HepG2 (cell line): ENCODE measurements at places on chromosomes 1 and 21.

- H3K4me3 ChIP-seq: no peak overlapping the region
- no peak overlapping the region for H3K27ac ChIP-seq
- H3K36me3 ChIP-seq: no peaks in the 10 kb centered on the region
- no peaks in the 10 kb centered on the region for H3K27me3 ChIP-seq
- DNase-seq: no peak
Observed at GRCh38 chr1:230759369-230760065, 12.3 kb downstream of the CAPN9 start.

DNA sequence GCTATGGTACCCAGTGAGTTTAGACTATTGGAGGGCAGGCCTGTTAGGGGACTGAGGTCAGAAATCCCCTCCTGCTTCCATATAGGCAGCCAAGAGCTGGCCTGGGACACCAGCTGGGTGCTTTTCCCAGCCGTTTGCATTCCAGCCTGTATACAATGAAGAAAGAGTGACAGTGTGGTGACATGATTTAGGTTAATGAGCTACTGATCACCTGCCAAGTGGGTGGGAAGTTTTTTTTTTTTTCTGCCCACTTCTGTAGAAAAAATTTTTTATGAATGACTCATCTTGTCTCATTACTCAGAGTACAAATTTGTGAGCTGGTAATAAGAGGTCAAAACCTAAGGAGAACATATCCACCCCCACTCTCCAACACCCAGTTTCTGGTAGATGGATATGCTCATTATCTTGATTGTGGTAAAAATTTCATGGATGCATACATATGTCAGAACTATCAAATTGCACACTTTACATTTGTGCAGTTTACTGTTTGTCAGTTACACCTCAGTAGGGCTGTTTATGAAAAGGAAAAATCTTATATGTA, 16.4 kb upstream of the CGN start:
- no peaks in the 10 kb centered on the region for H3K36me3 ChIP-seq
- H3K27me3 ChIP-seq: no peaks in the 10 kb centered on the region
- H3K4me3 ChIP-seq: no peak overlapping the region
- no peak overlapping the region for H3K27ac ChIP-seq
- DNase-seq: peak; percentile 33

DNA sequence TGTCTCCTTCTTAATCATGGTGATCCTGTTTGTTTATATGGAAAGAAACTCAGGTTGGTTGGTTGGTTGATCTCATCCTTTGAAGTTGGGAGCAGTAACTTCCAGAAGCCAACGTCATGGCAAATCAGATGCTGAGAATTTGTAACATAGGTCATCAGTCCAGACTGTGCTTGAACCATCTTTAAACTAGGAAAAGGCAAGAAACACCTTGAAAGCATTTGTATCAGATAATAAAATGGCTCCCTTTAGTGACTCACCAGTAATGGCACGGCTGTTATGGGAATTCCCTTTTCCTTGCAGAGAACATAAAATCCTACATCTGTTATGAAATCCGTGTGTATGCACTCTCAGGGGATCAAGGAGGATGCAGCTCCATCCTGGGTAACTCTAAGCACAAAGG, 58.1 kb downstream of the SERBP1 start:
- H3K27me3 ChIP-seq: no peaks in the 10 kb centered on the region
- H3K36me3 ChIP-seq: no peaks in the 10 kb centered on the region
- no peak overlapping the region for H3K27ac ChIP-seq
- no peak overlapping the region for H3K4me3 ChIP-seq
- peaks cover 13% of the 10 kb centered on the region for H3K4me1 ChIP-seq

- no peaks in the 10 kb centered on the region for H3K36me3 ChIP-seq
- H3K4me3 ChIP-seq: no peak overlapping the region
- H3K27ac ChIP-seq: no peak overlapping the region
Observed at GRCh38 chr1:204418174-204419063, 6.8 kb upstream of the PPP1R15B start.

- H3K27ac ChIP-seq: peak overlapping the region; percentile 99
- H3K4me3 ChIP-seq: no peak overlapping the region
- peak; percentile 70 for DNase-seq
- no peaks in the 10 kb centered on the region for H3K27me3 ChIP-seq
Observed at GRCh38 chr21:44881198-44881872, 7.8 kb upstream of the PTTG1IP start.

- H3K27ac ChIP-seq: no peak overlapping the region
- peaks cover 7% of the 10 kb centered on the region for H3K36me3 ChIP-seq
- H3K4me1 ChIP-seq: peaks cover 38% of the 10 kb centered on the region
- no peaks in the 10 kb centered on the region for H3K27me3 ChIP-seq
- H3K4me3 ChIP-seq: no peak overlapping the region
- no peak for DNase-seq
Observed at GRCh38 chr21:14991957-14992356, 72.8 kb downstream of the NRIP1 start.

DNA sequence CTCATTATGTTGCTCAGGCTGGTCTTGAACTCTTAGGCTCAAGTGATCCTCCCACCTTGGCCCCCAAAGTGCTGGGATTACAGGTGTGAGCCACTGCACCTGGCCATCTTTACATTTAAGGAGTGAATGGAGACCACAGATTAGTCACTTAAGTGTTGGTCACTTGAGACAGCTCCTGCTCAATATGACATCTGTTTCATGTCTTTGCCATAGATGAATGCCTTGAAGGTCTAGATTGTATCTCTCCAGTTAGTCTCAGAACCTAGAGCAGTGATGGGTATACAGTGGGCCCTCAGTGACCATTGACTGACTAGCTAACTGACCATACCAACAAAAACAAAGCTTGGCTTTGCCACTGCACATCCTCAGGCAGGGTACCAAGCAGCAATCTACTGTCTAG, 15.3 kb downstream of the BCL9 start:
- peaks cover 5% of the 10 kb centered on the region; the same call in 1 of the 2 replicates for H3K4me1 ChIP-seq
- H3K4me3 ChIP-seq: no peak overlapping the region
- no peaks in the 10 kb centered on the region for H3K36me3 ChIP-seq
- no peaks in the 10 kb centered on the region for H3K27me3 ChIP-seq
- DNase-seq: no peak

DNA sequence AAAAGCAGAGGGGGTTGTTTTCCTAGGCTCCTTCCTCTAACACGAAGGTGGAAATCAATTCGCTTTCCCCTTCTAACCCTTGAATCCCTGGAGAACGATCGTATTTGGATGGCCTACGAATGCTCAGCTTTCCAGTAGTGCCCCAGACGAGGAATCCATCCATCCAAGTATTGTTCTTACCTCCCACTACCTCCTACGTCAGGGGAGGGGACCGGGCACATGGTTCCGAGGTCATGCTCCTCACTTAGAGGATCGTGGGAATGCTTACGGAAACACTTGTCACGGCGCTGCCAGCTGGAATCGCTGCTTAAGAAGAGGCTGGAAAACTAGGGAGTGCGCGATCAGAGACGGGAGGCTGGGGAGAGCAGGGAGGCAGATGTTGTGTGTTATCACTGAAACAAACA, 47.4 kb downstream of the CAPZB start:
- H3K27me3 ChIP-seq: no peaks in the 10 kb centered on the region
- no peak for DNase-seq
- H3K4me3 ChIP-seq: no peak overlapping the region
- peaks cover 99% of the 10 kb centered on the region for H3K4me1 ChIP-seq

GRCh38 chr1:41998250-41998649, 79.5 kb upstream of the HIVEP3 start:
- H3K4me3 ChIP-seq: no peak overlapping the region
- H3K4me1 ChIP-seq: no peaks in the 10 kb centered on the region
- DNase-seq: no peak
- no peaks in the 10 kb centered on the region for H3K27me3 ChIP-seq
